ENCODE measurements at places on chromosomes 4 and X. TPM values are rescaled to one million over a fixed set of nuclear protein-coding genes. Genes with fewer than 3 reads are reported as not detected.

Gene SSX3
- not detected for total RNA-seq

Gene ARHGEF38
- under 0.01 TPM for total RNA-seq

Gene TNIP3
- total RNA-seq: 0.69 TPM

Gene OPN1MW2
- total RNA-seq: not detected

Gene ASB5
- total RNA-seq: not detected

Gene LAMP2
- 366 TPM for total RNA-seq

Gene BMPR1B
- total RNA-seq: 6.5 TPM

Gene CXCL1
- total RNA-seq: 174 TPM

Gene TLR1
- total RNA-seq: 29.6 TPM

Gene MAGEC3
- total RNA-seq: not detected

Gene USP51
- 8.8 TPM for total RNA-seq

Gene ANOS1
- total RNA-seq: under 0.01 TPM

Gene STK32B
- total RNA-seq: 12.3 TPM

Gene GAGE2A
- total RNA-seq: not detected

Gene GPM6B
- 124 TPM for total RNA-seq

Gene XAGE2
- not detected for total RNA-seq

Gene ARHGAP6
- under 0.01 TPM for total RNA-seq

Gene FGFRL1
- 12.4 TPM for total RNA-seq

Gene PDZD4
- 2.9 TPM for total RNA-seq

Gene RTL9
- total RNA-seq: under 0.01 TPM

Gene LIN54
- total RNA-seq: 18.9 TPM

Gene DUX4
- total RNA-seq: not detected

Gene TASL
- total RNA-seq: not detected

All from melanocyte of skin (primary cell).